Mucosa of gallbladder (tissue), 1 donor: ENCODE measurements at places on chromosomes 16 and 17. TPM values are rescaled to one million over a fixed set of nuclear protein-coding genes. Genes with fewer than 3 reads are reported as not detected.
A peak's percentile ranks its signal among the peaks of the same experiment; 100 is the strongest.

GRCh38 chr17:65183736-65184135 lies 46.6 kb downstream of the RGS9 start:
- no peak for DNase-seq

KIF19 gene
- 0.32 TPM for total RNA-seq

RRAD gene
- total RNA-seq: 9.4 TPM

DNA sequence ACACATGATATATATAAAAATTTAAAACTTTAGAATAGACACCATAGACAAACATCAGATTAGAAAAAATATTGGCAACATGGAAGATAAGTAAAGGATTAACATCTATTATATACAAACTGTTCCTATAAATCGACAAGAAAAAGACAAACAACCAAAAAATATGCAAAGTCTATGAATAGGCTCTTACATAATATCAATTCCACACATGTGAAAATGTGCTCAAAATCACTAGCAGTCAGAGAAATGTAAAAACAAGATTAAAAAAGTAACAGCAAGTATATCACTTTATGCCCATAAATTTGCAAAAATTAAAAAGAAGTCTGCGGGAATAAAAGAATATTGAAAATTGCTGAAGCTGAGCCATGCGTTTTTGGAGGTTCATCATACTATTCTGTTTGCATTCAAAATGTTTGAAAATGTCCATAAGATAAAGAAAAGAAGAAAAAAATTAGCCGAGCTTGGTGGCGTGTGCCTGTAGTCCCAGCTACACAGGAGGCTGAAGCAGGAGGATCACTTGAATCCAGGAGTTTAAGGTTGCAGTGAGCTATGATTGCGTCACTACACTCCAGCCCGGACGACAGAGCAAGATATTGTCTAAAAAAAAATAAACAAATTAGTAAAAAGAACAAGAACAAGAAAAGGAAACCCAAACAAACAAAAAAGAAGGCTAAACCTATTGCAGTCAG lies 11.2 kb upstream of the ERN2 start:
- DNase-seq: no peak

PIMREG gene
- 1.4 TPM for total RNA-seq

GRCh38 chr16:75420987-75421819 lies 12.1 kb downstream of the CFDP1 start:
- DNase-seq: peak; percentile 48

GRCh38 chr17:5364156-5364555 lies 55.3 kb downstream of the NUP88 start:
- no peak for DNase-seq

DNA sequence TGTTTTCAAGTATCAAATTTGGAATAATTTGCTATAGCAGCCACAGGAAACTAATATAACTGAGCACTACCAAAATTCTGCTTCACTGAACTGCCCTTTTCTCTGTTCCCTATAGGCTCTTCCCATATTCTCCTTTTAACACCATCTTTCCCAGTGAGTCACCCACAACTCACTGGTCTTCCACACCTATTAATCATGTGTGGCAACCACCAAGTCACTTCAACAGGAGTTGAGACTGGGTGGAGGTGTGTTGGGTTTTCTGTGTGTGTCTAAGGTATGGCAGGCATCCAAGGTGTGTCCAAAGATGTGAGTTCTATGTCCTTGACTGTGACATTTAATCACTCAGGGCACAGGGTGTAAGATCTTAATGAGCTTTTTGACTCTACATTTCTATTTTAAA lies 610.0 kb upstream of the CDH11 start:
- no peak for DNase-seq

- peak; percentile 75 for DNase-seq
These were observed 184.8 kb upstream of the ZFHX3 start for GRCh38 chr16:73232555-73233328.

DNA sequence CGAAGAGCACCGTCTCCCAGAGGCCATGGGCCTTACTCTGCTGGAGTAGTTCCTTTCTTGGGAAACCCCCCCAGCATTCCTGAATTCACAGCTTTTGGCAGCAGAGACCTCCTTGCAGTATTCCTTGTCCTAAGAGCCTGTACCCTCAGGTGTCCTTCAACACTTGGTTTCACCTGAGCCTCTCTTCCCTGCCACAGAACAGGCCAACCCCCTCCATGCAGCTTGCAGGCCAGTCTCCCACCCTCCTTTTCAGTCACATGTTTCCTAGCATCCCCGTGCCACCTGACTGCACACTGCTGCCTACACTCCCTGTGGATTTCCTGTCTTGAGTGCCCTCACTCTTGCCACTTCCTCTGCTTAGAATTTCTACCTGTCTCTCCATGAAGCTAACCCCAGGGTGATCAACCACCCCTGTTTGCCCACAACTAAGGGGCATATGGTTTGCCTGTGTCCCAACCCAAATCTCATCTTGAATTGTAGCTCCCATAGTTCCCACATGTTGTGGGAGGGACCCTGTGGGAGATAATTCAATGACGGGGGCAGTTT lies 65.5 kb downstream of the DYNLRB2 start:
- no peak for DNase-seq

DNA sequence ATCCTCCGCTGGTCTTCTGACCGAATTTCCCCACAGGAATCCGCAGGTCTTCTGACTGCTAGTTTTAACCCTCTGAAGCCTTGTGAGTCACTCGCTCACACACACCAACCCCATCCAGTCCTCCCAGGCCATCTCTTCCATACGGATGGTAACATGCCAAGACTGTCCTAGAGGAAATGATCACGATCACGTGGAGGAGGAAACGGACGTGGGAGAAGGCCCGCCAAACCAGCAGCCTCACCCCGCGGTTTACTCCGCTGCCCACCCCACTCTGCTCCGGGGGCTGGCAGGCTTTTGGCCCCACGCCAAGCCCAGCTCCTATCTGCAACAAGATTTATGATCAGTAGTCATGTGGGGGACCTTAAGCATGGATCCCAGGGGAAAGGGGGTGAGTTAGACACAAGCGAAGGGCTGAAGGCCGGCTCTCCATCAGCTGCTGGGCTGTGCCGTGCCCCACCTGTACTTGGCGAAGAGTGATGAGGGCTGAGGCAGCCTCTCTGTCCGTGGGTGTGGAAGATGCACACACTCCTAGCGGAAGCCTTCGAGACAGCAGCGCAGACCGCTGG lies 1.5 kb upstream of the FAAP100 start:
- no peak for DNase-seq

DNA sequence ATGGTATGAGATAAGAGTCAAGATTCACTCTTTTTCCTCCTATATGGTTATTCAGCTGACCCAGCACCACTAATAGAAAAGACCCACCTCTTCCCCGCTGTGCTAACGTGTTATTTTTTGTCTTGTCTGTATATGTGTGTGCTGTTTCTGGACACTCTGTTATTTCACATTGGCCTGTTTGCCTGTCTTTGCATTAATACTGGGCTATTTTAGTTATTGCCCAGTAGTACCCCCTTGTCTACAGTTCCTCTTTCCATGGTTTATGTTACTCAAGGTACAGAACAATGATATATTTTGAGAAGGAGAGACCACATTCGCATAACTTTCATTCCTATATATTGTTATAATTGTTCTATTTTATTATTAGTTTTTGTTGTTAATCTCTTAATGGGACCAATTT lies 74.0 kb upstream of the SIAH1 start:
- DNase-seq: no peak

PTX4 gene
- 0.14 TPM for total RNA-seq

DNA sequence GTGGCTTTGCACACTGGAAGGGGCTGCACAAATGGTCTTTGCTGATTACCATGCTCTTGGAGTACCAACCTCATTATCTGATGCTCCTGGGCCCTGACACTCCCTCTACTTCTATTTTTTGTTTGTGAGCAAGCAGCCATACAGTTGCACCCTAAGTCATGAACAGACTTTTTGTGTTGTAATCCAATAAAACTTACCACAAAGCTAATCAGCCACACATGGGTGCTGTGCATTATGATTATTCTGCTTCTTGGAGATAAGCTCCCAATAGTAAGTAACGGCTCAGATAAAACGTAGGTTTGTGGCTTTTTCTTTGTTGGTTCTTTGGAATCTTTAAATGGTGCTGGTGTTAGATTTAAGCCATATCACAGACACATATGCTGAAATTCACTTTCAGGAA lies 76.2 kb downstream of the CCT6B start:
- no peak for DNase-seq

DNA sequence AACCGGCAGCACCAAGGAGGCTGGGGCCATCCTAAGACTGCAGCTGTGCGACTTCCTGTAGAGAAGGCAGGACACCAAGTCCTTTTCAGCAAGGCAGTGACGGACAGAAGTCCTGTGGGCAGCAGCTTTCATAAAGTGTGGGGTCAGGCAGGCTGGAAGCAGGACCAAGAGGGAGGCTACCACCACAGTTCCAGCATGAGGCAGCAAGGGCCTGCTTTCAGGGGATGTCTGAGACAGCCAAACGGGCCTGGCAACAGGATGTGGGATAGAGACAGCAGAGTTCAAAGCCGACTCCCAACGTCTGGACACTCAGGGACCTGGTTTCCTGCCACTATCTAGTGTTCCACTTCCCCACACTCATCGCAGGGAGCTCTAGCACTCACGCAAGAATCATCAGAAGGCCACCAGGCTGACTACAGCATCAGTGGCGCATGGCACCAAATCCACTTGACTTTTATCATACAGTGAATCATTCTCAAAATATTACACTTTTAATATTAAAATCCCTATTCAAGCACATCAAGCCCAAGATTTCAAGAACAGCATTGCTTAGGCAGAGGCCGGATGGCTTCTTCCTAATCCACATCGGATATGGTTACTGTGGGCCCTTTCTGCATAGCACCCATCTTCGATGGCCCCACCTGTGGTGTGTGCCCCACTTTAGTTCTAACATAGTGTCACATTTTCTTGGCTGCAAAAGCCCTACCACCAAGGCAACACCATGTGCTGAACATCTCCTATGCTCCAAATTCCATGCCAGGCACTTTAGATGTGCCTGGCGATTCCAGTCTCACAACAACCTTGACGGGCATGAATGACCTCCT lies 5.2 kb downstream of the USP7 start:
- no peak for DNase-seq

DNA sequence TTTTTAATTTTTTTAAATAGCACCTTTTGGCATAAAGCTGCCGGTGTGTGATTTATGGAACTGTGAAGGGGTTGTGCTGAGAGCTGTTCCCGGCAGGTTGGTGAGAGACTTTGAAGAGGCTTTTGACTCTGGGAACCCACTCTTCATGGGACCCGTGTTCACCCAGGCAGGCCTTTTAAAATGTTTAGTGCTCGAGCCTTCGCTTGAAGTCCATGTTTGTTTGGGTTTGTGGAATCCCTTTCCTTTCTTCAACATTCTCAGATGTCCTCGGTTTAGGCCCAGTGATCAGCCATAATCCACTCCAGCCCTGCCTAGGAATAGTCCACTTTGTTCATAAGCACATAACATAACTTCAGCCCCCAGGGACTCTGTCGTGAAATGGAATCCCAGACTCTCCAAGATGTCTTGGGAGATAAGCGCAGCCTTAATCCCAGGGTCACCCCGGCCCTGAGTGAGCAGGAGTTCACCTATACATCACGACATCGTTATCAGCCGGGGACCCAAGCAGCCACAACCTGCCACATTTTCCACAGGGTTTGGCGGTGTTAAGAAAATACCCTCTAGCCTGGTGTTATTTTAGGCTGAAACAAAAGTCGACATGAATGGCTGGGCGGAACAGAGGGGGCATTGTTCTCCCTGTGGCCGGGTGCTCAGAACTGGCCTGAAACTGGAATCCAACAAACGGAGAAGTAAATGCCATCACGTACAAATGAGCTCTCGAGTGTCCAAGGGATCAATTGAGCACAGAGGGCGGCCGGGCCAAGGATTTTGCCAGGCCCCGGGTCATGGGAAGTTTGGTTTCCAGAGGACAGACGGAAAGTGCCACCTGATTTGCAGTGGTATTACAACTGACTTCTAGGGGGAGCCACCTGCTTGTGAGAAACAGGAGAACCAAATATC lies 145.7 kb upstream of the IRX3 start:
- no peak for DNase-seq

- DNase-seq: no peak
These were observed 299.3 kb downstream of the KCNJ2 start for GRCh38 chr17:70468661-70469060.

DNA sequence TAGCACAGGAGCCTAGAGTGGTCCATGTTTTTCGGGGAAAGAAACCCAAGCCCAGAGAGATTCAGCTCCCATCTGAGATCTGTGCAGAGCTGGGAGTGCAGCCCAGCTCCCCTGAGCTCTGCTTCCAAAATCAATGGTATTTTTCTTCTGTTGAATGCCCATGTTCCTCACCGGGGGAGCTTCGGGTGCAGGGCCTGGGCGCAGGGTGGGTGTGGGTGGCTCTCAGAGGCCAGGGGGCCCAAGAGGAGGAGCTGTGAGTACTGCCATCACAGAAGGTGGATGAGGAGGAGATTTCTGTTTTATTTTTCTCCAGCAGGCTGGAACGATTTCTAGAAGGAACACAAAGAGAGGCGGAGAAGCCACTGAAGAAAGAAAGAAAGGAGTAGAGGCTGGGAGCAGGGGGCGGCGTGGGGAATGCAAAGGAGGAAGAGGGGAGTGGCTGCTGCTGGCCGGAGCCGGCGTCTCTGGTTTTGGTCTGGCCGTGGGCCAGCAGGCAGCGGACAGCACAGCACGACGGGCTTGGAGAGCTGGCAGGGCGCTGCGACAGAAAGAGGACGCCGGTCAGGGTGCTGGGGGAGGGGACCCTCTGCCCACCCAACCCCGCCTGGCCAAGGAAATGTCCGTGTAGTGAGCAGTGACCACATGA lies 76.2 kb upstream of the KSR1 start:
- DNase-seq: peak; percentile 73

GRCh38 chr16:31529108-31529936 lies 1.6 kb downstream of the AHSP start:
- DNase-seq: no peak

PPM1E gene
- total RNA-seq: 0.17 TPM

DNA sequence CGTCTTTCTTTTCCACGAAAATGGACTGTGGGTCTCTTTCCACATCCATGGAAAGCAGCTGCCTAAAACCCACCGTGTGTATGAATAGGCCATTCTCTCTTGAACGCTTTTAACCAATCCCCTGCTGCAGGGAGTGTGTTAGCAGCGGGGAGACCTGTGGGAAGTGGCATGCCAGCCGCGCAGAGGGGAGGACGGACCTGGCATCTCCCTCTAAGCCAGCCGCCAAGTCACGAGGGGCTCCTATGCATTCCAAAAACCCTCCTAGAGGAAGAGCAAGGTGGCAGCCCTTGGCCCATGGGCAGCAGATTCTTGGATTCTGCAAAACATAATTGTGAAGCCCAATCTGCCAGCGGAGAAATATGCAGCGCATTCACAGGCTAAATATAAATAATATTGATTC lies 15.4 kb downstream of the RBFOX3 start:
- DNase-seq: no peak

DNA sequence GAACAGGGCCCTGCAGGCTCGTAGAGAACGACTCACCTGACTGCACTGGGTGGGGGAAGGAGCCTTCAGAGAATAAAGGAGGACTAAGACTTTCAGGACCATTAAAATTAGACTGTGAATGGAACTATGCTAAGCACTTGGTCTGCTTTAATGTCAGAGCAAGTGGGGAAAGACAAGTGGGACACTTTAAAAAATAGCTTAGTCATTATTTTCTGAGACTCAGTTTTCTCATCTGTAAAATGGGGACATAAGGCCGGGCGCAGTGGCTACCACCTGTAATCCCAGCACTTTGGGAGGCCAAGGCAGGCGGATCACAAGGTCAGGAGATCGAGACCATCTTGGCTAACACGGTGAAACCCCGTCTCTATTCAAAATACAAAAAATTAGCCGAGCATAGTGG lies 19.3 kb upstream of the BCO1 start:
- no peak for DNase-seq

SULT1A4 gene
- 4.7 TPM for total RNA-seq
